Osteocyte (in vitro differentiated cells): ENCODE measurements at places on chromosomes 4 and X.
A peak's percentile ranks its signal among the peaks of the same experiment; 100 is the strongest.

- no peak overlapping the region for H3K27ac ChIP-seq
- no peak overlapping the region for H3K4me3 ChIP-seq
- DNase-seq, result no peak
- peaks cover 3% of the 10 kb centered on the region for H3K36me3 ChIP-seq
Observed at GRCh38 chr4:156413239-156414135, 459.8 kb upstream of the CTSO start.

DNA sequence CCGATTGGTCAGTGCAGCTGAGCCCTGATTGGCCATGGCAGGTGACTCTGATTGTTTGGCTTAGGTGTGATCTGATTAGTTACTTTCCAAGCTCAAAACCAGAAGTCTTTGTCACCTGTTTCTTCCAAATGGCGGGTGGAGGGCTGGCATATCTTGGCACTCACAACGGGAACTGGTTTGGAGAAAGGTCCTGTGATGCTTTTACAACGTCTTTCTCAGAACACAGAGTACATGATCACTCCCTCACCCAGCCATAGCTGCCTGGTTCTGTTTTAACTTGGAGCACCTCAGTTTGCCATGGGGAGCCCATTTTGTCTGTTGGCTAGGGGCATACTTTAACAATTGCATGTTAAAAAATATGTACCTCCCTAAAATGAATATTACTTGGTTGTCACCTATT lies 13.0 kb upstream of the XK start:
- DNase-seq, result no peak
- no peaks in the 10 kb centered on the region for H3K4me1 ChIP-seq
- no peaks in the 10 kb centered on the region for H3K36me3 ChIP-seq
- no peak overlapping the region for H3K4me3 ChIP-seq

DNA sequence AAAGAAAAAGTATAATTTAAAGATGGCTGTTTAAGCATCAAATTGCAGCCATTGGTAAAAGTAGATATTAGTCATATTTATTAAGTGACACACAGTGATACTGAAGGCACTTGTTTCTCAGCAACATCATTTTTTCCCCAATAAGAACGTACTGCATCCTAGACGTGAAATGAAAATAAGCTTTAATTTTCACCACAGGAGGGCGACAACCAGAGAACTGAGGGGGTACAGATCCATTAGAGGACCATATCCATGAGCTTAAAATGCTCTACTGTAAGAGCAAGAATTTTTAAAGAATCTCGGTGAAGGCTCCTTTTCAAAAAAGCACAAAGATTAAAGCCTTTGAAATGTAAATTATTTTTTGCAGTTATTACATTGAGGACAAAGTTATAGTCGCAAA lies 33.4 kb downstream of the FRG1 start:
- no peaks in the 10 kb centered on the region for H3K4me1 ChIP-seq
- DNase-seq, result no peak
- no peak overlapping the region for H3K4me3 ChIP-seq
- no peaks in the 10 kb centered on the region for H3K36me3 ChIP-seq
- no peak overlapping the region for H3K27ac ChIP-seq

- H3K27ac ChIP-seq, result no peak overlapping the region
- H3K27me3 ChIP-seq, result peaks cover 29% of the 10 kb centered on the region
- H3K4me3 ChIP-seq, result no peak overlapping the region
- no peaks in the 10 kb centered on the region for H3K36me3 ChIP-seq
Observed at GRCh38 chr4:7391637-7392437, 42.9 kb downstream of the PSAPL1 start.

DNA sequence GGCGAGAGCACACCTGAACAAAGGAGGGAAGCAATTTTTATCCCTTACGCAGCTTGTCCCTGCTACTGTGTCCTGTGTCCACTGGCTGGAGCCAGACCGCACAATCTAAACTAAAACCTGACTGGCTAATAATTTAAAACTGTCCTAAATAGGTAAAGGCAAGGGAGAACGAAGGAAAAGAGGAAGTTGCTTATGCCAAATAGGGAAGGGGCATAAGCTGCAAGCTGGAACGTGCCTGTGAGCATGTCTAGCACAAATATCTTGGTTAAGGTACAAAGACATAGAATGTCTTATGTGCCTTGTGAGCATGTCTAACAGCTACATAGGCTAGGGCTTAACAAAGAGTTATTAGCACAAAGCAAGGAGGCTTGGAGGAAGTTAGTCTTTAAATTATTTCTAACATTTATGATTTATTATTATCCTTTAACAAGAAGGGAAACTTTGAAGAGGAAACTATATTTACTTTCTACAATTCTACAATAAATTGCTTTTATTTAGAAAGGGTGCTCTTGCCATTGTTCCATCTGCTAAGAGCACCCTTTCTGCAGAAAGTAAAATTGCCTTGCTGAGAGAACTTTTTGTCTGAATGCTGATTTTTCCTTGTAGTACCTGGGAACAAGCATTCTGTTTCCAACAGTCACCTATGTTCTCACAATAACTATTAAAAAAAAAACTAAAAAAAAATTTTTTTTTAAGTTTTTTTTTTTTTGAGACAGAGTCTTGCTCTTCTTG lies 80.6 kb upstream of the CBR4 start:
- DNase-seq, result peak; percentile 4
- H3K4me1 ChIP-seq, result peaks cover 8% of the 10 kb centered on the region
- no peak overlapping the region for H3K27ac ChIP-seq
- H3K27me3 ChIP-seq, result no peaks in the 10 kb centered on the region
- H3K36me3 ChIP-seq, result peaks cover 28% of the 10 kb centered on the region

DNA sequence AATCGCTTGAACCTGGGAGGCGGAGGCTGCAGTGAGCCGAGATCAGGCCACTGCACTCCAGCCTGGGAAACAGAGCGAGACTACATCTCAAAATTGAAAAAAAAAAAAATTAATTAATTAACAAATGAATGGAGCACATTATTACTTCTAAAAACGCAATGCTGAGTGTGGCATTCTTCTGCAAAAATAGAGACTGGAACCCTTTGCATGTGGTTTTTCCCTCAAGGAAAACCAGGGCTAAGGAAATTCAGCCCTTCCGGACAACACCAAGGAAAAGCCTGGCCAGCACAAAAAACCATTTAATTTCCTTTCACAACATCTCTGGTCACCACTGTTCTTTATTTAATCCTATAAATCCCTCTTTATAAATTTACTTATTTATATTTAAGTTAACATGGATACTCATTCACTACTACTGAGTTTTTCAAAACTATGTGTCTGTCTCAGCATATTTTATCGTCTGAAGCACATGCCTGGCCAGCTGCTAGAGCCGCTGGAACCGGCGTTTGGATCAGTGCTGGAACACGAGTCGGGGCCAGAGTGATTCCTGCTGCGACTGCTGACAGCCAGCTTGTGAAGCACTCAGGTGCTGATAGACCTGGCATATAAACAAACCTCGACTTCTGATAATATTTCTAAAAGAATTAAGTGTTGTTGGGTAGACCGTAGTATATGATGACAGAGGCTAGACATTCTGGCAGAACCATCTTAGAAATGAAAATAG lies 84.5 kb upstream of the WWC2 start:
- H3K27me3 ChIP-seq, result peaks cover 60% of the 10 kb centered on the region
- H3K4me1 ChIP-seq, result no peaks in the 10 kb centered on the region
- DNase-seq, result no peak
- H3K36me3 ChIP-seq, result no peaks in the 10 kb centered on the region

GRCh38 chrX:28549838-28550237 lies 37.4 kb upstream of the IL1RAPL1 start:
- no peak overlapping the region for H3K27ac ChIP-seq
- H3K36me3 ChIP-seq, result no peaks in the 10 kb centered on the region
- no peak overlapping the region for H3K4me3 ChIP-seq
- no peaks in the 10 kb centered on the region for H3K4me1 ChIP-seq
- DNase-seq, result no peak
- no peaks in the 10 kb centered on the region for H3K27me3 ChIP-seq
